GM23248 (cell line): ENCODE measurements at places on chromosomes 1 and 21. TPM values are rescaled to one million over a fixed set of nuclear protein-coding genes. Genes with fewer than 3 reads are reported as not detected.

Gene OR10R2
- polyA plus RNA-seq, result not detected in 2 replicates

Gene ZNF672
- polyA plus RNA-seq, result 10.5 and 11.6 TPM in 2 replicates

Gene CR1
- polyA plus RNA-seq, result not detected in 2 replicates

Gene ZFP69
- 2.5 and 3.8 TPM in 2 replicates for polyA plus RNA-seq

Gene KRTAP21-1
- not detected in 2 replicates for polyA plus RNA-seq

Gene SSX2IP
- 11.3 and 14.5 TPM in 2 replicates for polyA plus RNA-seq

Gene CENPF
- polyA plus RNA-seq, result 24.2 and 29.1 TPM in 2 replicates

Gene RGS18
- not detected in 2 replicates for polyA plus RNA-seq

Gene AGBL4
- not detected in 2 replicates for polyA plus RNA-seq

Gene CAPZA1
- polyA plus RNA-seq, result 279 and 286 TPM in 2 replicates

Gene PADI2
- 0.08 and 0.11 TPM in 2 replicates for polyA plus RNA-seq

Gene PTPN22
- 1.4 and 1.6 TPM in 2 replicates for polyA plus RNA-seq

Gene SPRR2A
- polyA plus RNA-seq, result not detected in 2 replicates

Gene PLA2G2C
- not detected in 2 replicates for polyA plus RNA-seq

Gene DEPDC1
- polyA plus RNA-seq, result 14.5 and 15.3 TPM in 2 replicates

Gene NPPB
- polyA plus RNA-seq, result not detected in 2 replicates

Gene LCE6A
- not detected in 2 replicates for polyA plus RNA-seq

Gene BRDT
- not detected in 2 replicates for polyA plus RNA-seq

Gene NENF
- polyA plus RNA-seq, result 160 and 162 TPM in 2 replicates

Gene NCMAP
- not detected in 2 replicates for polyA plus RNA-seq

Gene ANKRD34A
- polyA plus RNA-seq, result 1.9 and 2.3 TPM in 2 replicates

Gene CD247
- polyA plus RNA-seq, result not detected in 2 replicates

Gene TMEM9
- 70.3 and 76.8 TPM in 2 replicates for polyA plus RNA-seq

Gene S100A5
- polyA plus RNA-seq, result 0.41 TPM in 1 of 2 replicates, not detected in the other

Gene S100A8
- not detected in 2 replicates for polyA plus RNA-seq

Gene PDC
- polyA plus RNA-seq, result 0.20 and 0.94 TPM in 2 replicates

Gene LCE2A
- polyA plus RNA-seq, result 11.1 and 12.4 TPM in 2 replicates

Gene RIMS3
- polyA plus RNA-seq, result 0.08 and 0.18 TPM in 2 replicates

Gene CADM3
- polyA plus RNA-seq, result 0.14 TPM in 1 of 2 replicates, not detected in the other

Gene NPHS2
- polyA plus RNA-seq, result not detected in 2 replicates

Gene OSBPL9
- polyA plus RNA-seq, result 32.2 and 33.0 TPM in 2 replicates

Gene NCSTN
- polyA plus RNA-seq, result 138 and 147 TPM in 2 replicates

Gene CNIH4
- 142 TPM in 2 replicates for polyA plus RNA-seq

Gene FMN2
- polyA plus RNA-seq, result 72.8 and 78.2 TPM in 2 replicates

Gene NKAIN1
- polyA plus RNA-seq, result not detected in 2 replicates

Gene LRRC38
- not detected in 2 replicates for polyA plus RNA-seq

Gene MTARC1
- polyA plus RNA-seq, result 0.66 and 2.6 TPM in 2 replicates

Gene HNRNPCL4
- polyA plus RNA-seq, result not detected in 2 replicates

Gene C1orf56
- 15.8 and 17.7 TPM in 2 replicates for polyA plus RNA-seq

Gene SLAMF8
- 0.16 TPM in 1 of 2 replicates, not detected in the other for polyA plus RNA-seq

Gene NR1I3
- 0.70 TPM in 1 of 2 replicates, not detected in the other for polyA plus RNA-seq

Gene NUP210L
- polyA plus RNA-seq, result not detected in 2 replicates

Gene IQCC
- polyA plus RNA-seq, result 1.7 and 2.2 TPM in 2 replicates

Gene RXFP4
- 0.20 and 0.39 TPM in 2 replicates for polyA plus RNA-seq

Gene CC2D1B
- polyA plus RNA-seq, result 12.6 and 13.2 TPM in 2 replicates

Gene HSPB7
- 111 and 113 TPM in 2 replicates for polyA plus RNA-seq

Gene RBM11
- not detected in 2 replicates for polyA plus RNA-seq

Gene HES2
- polyA plus RNA-seq, result not detected in 2 replicates

Gene ANKRD45
- polyA plus RNA-seq, result 0.16 TPM in 1 of 2 replicates, not detected in the other

Gene ZNF670
- 2.8 and 2.9 TPM in 2 replicates for polyA plus RNA-seq

Gene INSRR
- 0.09 TPM in 1 of 2 replicates, not detected in the other for polyA plus RNA-seq
